Testis (tissue), 5 donors: ENCODE measurements at places on chromosomes 7 and 10.
A peak's percentile ranks its signal among the peaks of the same experiment; 100 is the strongest.

DNA sequence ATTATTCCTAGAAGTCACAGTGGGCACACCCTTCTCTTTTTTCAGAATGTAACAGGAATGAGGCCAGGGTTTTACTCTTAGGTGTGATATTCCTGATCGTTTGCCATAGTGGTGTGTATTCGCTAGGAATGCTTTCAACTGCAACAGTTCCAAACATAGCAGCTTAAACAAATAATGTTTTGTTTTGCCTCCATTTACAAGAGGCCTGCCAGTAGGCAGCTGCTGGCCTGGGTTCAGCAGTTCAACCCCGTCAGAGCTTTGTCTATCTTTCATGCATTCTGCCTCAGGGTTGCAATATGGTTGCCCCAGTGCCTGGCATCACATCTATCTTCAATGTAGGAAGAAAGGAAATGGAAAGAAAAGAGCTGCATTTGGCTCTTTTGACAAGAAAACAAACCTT is 21.7 kb upstream of the RET start:
- H3K27ac ChIP-seq, result no peak overlapping the region
- H3K4me3 ChIP-seq, result no peak overlapping the region
- DNase-seq, result no peak
- H3K36me3 ChIP-seq, result no peaks in the 10 kb centered on the region
- H3K4me1 ChIP-seq, result no peaks in the 10 kb centered on the region

- H3K4me1 ChIP-seq, result peaks cover 32% of the 10 kb centered on the region
- no peaks in the 10 kb centered on the region for H3K36me3 ChIP-seq
- peak overlapping the region; percentile 14 for H3K27ac ChIP-seq
- H3K27me3 ChIP-seq, result no peaks in the 10 kb centered on the region
- H3K4me3 ChIP-seq, result no peak overlapping the region
These were observed 806.9 kb downstream of the TNS3 start for GRCh38 chr7:46775020-46775419.

DNA sequence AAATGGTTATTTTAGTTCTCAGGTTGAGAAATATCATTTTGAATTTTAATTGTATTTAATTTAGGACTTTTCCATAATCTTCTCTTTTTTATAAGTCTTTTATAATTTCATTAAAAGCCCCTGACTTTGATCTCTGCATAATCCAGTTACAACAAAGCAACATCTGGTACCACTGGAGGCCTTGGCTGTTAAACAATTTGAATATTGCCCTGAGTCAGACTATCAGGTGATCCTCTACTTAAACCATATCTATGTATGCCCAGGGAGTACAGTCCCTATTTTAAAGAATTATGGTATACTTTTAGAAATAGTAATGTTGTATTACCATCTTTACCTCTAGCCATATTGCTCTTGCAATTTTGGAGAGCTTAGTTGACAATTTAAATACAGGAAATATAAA is 119.1 kb downstream of the MAGI2 start:
- no peak overlapping the region for H3K4me3 ChIP-seq
- H3K27me3 ChIP-seq, result no peaks in the 10 kb centered on the region
- H3K27ac ChIP-seq, result no peak overlapping the region
- H3K4me1 ChIP-seq, result no peaks in the 10 kb centered on the region

DNA sequence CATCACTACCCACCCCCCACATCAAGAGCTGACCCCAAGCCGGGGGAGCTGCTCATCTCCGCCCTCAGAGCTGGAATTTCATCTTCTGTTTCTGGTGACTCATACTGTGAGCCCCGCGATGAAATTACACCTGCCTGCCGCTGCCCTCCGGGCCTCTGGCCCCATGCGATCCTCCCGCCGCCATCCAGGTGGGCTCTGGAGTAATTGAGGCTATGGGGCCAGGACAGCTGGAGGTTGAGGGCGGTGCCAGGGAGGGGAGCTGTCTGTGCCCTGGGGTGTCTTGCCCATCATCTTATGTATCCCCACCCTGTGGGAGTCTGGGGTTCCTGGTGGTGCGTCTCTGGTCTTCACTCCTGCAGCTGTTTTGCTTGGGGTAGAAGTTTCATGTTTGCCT is 9.0 kb downstream of the GTF2IRD1 start:
- H3K36me3 ChIP-seq, result no peaks in the 10 kb centered on the region
- DNase-seq, result no peak
- H3K27ac ChIP-seq, result no peak overlapping the region
- no peaks in the 10 kb centered on the region for H3K27me3 ChIP-seq
- peaks cover 15% of the 10 kb centered on the region for H3K4me1 ChIP-seq

DNA sequence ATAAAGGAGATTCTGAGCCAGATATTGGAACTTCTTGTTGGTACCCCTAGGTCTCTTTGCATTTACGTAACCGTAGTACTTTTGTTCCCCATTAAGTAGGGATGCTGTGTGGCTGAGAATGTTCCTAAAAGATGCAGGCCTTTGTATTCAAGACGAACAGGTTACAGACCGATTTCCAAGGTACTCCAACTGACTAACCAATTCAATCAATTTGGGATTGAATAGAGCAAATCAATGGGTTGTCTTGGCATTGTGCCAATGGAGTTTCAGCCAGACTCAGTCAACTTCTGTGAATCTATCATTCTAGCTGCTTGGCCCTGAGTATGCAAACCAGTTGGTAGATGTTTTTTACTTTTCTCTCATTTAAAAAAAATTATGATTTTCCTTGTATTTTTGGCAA is 347.3 kb upstream of the NPVF start:
- no peak overlapping the region for H3K4me3 ChIP-seq
- peak overlapping the region; percentile 12 for H3K27ac ChIP-seq
- no peaks in the 10 kb centered on the region for H3K36me3 ChIP-seq
- no peak for DNase-seq
- H3K27me3 ChIP-seq, result no peaks in the 10 kb centered on the region

DNA sequence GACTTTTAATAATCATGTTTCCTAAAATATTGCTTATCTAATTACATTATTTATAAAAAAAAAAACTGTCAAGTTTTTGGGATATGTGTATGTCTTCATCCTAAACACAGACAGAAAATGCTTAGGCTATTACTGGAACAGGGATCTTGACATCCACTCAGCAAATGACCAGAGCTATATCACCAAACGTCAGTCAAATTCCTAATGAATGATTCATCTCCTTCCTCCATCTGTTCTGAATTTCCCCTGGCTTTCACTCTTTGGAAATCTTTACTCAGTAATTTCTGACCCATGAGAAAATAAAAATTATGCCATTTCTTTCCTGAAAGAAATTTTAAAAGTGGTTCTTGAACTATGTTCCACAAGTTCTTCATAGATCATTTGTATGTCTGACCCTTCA is 552.4 kb upstream of the KCND2 start:
- H3K27ac ChIP-seq, result no peak overlapping the region
- no peaks in the 10 kb centered on the region for H3K27me3 ChIP-seq
- no peaks in the 10 kb centered on the region for H3K4me1 ChIP-seq
- DNase-seq, result no peak

- no peak overlapping the region for H3K4me3 ChIP-seq
- H3K27ac ChIP-seq, result no peak overlapping the region
- DNase-seq, result no peak
- H3K4me1 ChIP-seq, result peaks cover 3% of the 10 kb centered on the region
- H3K27me3 ChIP-seq, result no peaks in the 10 kb centered on the region
These were observed 209.5 kb upstream of the ZMIZ1 start for GRCh38 chr10:78859266-78859665.

GRCh38 chr7:142690554-142691182 is 58.6 kb upstream of the PRSS1 start:
- H3K27ac ChIP-seq, result no peak overlapping the region
- no peak overlapping the region for H3K4me3 ChIP-seq
- no peaks in the 10 kb centered on the region for H3K27me3 ChIP-seq
- H3K4me1 ChIP-seq, result no peaks in the 10 kb centered on the region
- no peaks in the 10 kb centered on the region for H3K36me3 ChIP-seq

GRCh38 chr7:139562961-139563565 is 39.6 kb downstream of the CLEC2L start:
- H3K4me1 ChIP-seq, result no peaks in the 10 kb centered on the region
- no peak for DNase-seq
- no peaks in the 10 kb centered on the region for H3K27me3 ChIP-seq
- no peak overlapping the region for H3K27ac ChIP-seq
